Endothelial cell (in vitro differentiated cells): ENCODE measurements at places on chromosomes 1 and 21. TPM values are rescaled to one million over a fixed set of nuclear protein-coding genes. Genes with fewer than 3 reads are reported as not detected.

DNA sequence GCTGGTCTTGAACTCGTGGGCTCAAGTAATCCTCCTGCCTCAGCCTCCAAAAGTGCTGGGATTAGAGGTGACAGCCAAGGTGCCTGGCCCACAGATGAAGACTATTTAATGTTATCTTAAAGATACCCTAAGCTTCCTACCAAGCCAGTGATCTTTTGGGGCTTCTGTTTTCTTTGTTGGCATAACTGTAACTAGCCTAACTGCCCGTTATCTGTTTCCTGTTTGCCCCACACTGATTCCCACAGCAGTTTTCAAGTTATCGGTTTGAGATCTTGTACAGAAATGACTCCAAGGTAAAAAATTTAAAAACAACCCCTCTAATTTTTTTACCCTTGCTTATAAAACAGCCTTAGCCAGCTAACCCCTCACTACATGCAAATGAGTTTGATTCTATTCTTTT lies 12.4 kb downstream of the SELL start:
- no peak for DNase-seq

- DNase-seq, result no peak
Measured at GRCh38 chr1:150024156-150024555, 13.6 kb upstream of the OTUD7B start.

The E2F2 gene
- total RNA-seq, result 0.69 TPM

The PDPN gene
- 4.3 TPM for total RNA-seq

DNA sequence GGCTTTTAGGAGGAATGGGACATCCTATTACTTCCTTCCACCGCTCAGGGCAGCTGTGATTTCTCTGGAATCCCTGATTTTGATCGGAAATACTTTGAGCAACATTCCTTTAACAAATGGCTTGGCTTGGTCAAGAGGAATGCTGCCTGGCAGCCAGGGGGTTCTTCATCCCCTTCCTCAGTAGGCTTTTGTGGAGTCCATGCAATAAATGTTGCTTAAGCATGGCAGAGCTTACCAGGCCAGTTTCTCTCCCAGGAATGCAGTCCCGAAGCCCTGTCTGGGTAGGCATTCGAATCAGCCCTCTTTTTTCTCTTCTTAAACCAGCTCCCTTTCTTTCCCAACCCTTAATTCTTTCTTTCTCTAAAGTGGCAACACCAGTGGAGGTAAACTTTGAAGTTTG lies 177.1 kb upstream of the KIAA0040 start:
- no peak for DNase-seq

- no peak for DNase-seq
Measured at GRCh38 chr1:189619682-189620332, 857.9 kb downstream of the BRINP3 start.
